DMS153 (cell line): ENCODE measurements at places on chromosomes 7 and 10.

GRCh38 chr10:120989996-120990598, 138.9 kb downstream of the WDR11 start:
- no peak for DNase-seq

- DNase-seq: no peak
These were observed 441.5 kb downstream of the MAGI2 start for GRCh38 chr7:79011921-79012320.

GRCh38 chr7:54878339-54878738, 119.3 kb upstream of the SEC61G start:
- DNase-seq: no peak

GRCh38 chr7:128986609-128987008, 48.9 kb downstream of the IRF5 start:
- no peak for DNase-seq

DNA sequence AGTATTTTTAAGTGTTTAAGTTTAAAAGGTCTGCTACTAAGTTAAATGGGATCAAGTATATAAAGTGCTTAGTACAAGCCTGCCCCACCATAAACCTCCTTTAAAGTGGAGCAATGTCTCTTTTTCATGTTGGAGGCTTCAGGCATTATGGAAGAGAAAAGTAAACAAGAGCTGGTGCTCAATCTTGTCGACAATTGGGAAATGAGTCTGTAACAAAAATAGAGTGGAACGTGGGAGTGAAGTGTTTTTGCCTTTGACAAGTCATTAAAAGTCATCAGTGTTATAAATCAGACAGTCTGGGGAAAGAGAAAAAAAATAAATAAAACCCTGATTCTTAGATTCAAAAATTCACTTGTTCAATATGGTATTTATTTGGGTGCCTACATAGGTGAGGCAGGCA, 44.7 kb downstream of the DNAJC12 start:
- peak; percentile 48 for DNase-seq

- DNase-seq: no peak
These were observed 462.9 kb upstream of the ZMIZ1 start for GRCh38 chr10:78605800-78606350.

DNA sequence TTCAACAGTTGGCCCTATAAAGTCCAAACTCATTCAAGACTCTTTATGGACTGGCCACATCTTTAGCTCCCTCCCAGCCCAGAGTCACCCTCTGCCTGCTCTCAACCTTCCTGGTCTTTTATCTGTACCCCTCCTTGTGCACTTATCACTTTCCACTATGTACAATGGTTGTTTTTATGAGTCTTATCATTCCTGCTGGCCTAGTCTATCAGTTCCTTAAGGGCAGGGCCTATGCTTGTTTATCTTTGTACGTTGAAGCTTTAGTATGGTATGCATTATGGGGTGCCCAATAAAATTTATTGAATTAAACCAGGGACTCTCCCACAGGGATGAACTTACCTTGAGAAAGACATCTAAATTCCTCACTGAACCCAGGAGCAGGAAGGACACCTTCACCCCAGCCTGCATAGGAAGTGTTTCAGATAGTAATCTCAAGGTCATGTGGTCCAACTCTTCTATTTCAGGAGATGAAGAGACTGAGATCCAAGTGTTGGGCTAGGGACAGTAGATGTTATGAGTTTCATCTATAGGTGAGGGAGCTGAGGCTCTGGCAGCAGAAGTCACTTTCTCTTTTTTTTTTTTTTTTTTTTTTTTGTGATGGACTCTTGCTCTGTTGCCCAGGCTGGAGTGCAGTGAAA, 13.3 kb upstream of the PDCD4 start:
- DNase-seq: no peak

- no peak for DNase-seq
These were observed 5.9 kb upstream of the LAMB1 start for GRCh38 chr7:108008827-108009226.

GRCh38 chr10:29865700-29866355, 193.6 kb downstream of the JCAD start:
- no peak for DNase-seq

DNA sequence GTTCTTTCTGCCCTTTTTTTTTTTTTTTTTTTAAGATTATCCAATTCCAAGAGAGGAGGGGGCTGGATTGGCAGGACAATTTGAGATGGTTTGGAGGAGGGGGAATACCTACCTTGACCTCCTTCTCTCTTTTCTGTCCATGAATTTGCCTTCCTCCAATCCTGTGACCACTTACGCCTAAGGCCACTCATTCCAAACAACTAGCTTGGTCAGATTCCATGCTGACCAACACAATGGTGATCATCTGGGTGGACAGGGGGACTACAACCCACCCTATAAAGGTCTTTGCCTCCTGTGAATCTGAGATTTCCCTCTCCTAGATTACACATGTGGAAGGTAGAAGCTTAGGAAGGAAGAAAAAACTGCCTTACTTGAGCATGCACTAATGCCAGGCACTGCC, 2.3 kb upstream of the LDB1 start:
- DNase-seq: no peak

- DNase-seq: peak; percentile 99
These were observed 3.4 kb downstream of the LRRC27 start for GRCh38 chr10:132335189-132336063.

DNA sequence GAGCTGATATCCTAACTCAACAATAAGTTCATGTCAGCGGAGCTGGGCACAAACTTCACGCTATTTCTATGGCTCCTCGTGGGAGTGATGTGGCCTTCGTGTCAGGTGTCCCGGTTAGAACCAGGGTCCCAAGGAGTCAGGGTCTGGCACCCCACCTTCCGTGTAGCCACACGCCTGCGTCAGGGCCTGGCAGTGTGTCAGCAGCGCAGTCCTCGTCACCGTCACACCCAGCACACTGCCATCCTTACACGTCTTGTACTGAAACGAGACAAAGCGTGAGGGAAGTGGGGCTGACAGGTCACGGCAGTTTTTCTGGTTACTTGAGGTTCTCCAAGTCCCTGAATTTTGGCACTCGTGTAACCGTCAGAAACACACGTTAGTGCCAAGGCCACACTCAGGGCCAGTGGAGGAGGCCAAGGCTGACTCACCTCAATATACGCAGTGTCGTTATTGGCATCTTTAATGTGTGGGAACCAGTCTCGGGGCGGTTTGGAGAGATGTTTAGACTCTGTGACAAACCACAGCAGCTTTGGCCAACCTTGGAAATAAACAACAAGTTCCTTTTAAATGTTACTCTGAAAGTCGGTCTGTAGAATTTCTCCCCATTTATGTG, 254.7 kb downstream of the ZMYND11 start:
- DNase-seq: no peak

DNA sequence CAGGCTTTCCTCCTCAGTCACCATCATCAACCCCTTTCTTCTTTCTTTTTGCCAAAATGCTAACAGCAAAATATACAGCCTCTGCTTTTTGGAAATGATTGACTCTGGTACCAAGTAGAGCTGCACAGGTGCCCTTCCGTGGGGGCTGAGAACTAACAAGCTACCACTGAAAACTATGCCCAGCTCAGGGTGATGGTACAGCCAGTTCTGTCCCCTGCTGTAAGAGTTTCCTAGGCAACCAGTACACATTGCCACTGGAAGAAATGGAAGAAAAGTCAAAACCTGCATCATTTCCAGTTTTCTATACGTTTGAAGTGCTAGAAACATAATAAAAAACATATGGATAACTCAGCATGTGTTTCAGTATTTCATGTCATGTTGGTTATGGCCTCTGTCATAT, 297.5 kb downstream of the PRKG1 start:
- DNase-seq: no peak

GRCh38 chr10:79140855-79141254, 72.1 kb downstream of the ZMIZ1 start:
- DNase-seq: no peak

GRCh38 chr7:95527033-95527775, 41.5 kb downstream of the ASB4 start:
- peak; percentile 30 for DNase-seq

- no peak for DNase-seq
These were observed 124.4 kb upstream of the FGFR2 start for GRCh38 chr10:121722665-121723064.

GRCh38 chr7:139825666-139826290, 3.3 kb upstream of the TBXAS1 start:
- DNase-seq: no peak

GRCh38 chr7:29915481-29916215, 74.0 kb downstream of the SCRN1 start:
- no peak for DNase-seq

- DNase-seq: no peak
These were observed 52.7 kb downstream of the KIAA1217 start for GRCh38 chr10:24261627-24262026.

DNA sequence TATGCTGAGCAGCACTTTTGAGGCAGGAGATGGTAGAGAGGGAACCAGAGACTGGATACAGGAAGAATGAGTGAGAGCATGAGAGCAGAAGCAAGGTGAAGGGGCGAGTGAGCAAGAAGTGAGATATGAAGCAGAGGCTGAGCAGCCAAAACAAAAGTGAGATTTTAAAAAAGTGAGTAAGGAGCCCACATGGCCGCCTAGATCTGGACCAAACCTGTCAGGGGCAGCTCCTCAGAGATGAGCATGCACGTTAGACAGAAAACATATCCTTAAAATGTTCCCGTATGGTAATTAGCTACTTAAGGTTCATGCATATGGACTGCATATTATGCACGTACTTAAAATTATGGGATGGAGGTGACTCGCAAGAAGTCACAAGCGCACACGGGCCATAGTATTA, 22.5 kb downstream of the TMEM176A start:
- DNase-seq: no peak

GRCh38 chr10:50384238-50384637, 132.9 kb upstream of the ASAH2 start:
- no peak for DNase-seq

- no peak for DNase-seq
These were observed 55.6 kb downstream of the GALNT11 start for GRCh38 chr7:152081088-152081487.

DNA sequence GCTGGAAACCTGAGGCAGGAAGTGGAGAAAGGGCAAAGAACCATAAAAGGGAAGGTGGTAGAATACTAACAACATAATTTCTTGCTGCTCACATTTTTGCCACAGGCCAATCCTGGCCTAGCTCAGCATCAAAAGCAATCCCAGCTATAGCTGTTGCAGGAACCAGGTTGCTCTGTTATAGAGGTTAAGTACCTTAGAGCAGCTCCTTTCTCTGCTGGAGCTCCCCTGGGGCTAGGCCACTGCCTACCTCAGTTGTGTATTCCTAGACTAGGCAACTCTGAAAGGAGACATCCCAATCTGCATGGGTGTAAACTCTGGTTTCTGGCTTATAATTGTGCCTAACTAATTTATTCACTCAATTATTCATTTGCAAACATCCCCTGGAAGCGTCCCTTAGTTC, 108.4 kb downstream of the ZNF365 start:
- DNase-seq: no peak

GRCh38 chr10:21364196-21365114, 161.0 kb downstream of the SKIDA1 start:
- DNase-seq: no peak

DNA sequence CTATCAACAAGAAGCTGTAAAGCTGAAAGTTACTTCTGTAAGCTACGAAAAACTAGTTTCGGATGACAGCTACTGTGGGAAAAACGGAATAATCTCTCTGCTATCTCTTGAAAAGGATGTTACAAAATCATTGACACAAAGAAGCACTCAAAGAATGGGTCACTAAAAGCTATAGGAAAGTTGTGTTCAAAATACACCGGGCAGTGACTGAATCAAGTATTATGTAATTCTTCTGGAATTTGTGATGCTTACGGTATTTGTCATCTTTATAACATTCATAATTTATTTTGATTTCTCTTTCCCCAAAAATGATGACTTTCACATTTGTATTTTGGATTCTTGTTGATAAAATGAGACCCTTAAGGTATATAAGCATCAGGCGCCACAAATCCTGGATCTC, 112.1 kb upstream of the KLF6 start:
- no peak for DNase-seq

- no peak for DNase-seq
These were observed 2.9 kb upstream of the NRAP start for GRCh38 chr10:113666682-113667252.

GRCh38 chr7:81956520-81956919, 186.7 kb upstream of the HGF start:
- DNase-seq: no peak

DNA sequence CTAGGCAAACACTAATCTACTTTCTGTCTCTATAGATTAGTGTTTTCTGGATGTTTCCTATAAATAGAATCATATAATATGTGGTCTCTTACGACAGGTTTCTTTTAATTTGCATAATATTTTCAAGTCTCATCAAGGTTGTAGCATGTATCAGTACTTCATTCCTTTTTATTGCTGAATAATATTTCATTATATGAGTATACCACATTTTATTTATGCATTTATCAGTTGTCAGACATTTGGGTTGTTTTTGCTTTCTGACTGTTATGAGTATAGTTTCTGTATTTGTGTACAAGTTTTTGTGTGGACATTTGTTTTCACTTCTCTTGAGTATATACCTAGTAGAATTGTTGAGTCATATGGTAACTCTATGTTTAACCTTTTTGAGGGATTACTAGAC, 48.2 kb downstream of the SHOC2 start:
- no peak for DNase-seq

DNA sequence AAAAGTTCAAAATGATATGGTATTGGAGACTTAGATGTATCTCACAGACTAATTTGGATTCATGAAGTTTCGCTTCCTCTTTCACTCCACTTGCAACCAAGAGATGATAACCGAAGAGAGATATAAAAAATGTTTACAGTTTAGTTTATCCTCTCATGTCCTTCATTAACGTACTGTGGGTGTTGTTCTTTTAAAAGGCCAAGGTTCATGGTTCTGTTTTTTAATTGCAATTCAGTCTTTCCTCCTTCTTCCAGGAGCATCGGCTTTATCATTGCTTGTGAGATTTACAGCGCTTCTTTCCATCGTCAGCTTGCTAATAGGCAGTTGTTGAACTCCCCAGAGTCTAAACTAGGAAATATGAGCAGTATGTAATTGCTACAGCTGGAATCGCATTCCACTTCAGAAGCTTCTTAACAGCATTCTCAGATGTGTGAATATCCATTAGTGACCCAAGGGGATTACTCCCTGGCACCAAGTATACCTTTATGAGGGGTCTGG, 75.9 kb upstream of the HGF start:
- no peak for DNase-seq

DNA sequence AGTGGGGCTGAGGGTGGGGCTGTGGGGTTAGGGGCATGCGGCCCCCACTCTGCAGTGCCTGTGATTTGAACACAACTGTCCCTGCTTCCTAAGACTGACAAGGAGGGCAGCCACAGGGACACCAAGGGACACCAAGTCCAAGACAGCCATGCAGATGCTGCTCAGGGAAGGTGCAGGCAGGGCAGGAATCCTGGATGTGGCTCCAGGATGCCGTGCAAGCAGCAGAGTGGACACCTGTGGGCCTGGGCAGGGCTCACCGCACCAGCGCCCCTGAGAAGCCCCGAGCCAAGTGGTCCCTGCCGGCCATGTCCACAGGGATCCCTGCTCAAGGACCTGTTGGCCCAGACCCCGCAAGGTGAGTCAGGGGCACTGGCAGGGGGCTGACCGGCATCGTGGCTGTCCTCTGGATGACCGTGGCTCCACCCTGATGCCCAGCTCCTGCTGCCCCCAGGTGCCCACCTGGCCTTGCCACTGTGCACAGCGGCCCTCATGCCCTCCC, 58.5 kb downstream of the STK32C start:
- no peak for DNase-seq
